ENCODE measurements at places on chromosomes 1 and 21. TPM values are rescaled to one million over a fixed set of nuclear protein-coding genes. Genes with fewer than 3 reads are reported as not detected.

Gene SPRR2A
- not detected for total RNA-seq

Gene TEDDM1
- total RNA-seq = not detected

Gene HRNR
- total RNA-seq = not detected

Gene ATAD3B
- 20.0 TPM for total RNA-seq

Gene PTGER3
- total RNA-seq = 0.39 TPM

Gene OR6N1
- not detected for total RNA-seq

Gene LCE6A
- not detected for total RNA-seq

Gene GJA9
- not detected for total RNA-seq

Gene WLS
- total RNA-seq = 217 TPM

Gene SYNC
- 2.4 TPM for total RNA-seq

Gene PLD5
- 0.52 TPM for total RNA-seq

Gene OR2T11
- not detected for total RNA-seq

Gene INKA2
- 1.8 TPM for total RNA-seq

Gene BARHL2
- total RNA-seq = not detected

Gene TSEN15
- 25.0 TPM for total RNA-seq

Gene IFNLR1
- total RNA-seq = 0.78 TPM

Gene OR2L13
- total RNA-seq = not detected

Gene FAM151A
- total RNA-seq = not detected

Gene THEM4
- 9.9 TPM for total RNA-seq

Gene AIM2
- total RNA-seq = 0.13 TPM

Gene SUMO3
- 80.0 TPM for total RNA-seq

Gene PLPP3
- 283 TPM for total RNA-seq

Gene EDARADD
- 0.48 TPM for total RNA-seq

Gene TMEM61
- 0.26 TPM for total RNA-seq

Gene NTNG1
- total RNA-seq = 0.64 TPM

Gene BCAR3
- total RNA-seq = 8.7 TPM

Gene KLHDC9
- 0.96 TPM for total RNA-seq

Gene OPTC
- not detected for total RNA-seq

Gene PALMD
- total RNA-seq = 1.1 TPM

Gene VHLL
- total RNA-seq = 5.3 TPM
